ENCODE measurements at places on chromosomes 5 and 9.

DNA sequence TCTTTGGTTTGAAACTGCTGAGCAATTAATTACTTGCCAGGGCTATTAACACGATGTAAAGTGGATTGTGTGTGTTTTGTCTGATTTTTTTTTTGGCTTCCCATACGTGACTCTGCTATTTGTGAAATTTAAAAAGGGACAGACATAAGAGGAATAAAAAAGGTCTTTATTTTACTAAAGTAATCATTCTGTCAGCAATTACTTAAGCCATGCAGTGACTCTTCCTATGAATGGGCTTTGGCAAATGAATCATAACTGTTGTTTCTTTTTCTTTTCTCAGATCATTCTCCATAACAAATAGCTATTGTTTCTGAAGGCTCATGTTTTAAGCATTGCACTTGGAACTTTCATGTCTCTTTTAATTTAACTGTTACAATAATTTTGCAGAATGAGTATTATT, 461.3 kb upstream of the RORB start:
- no peak for DNase-seq

GRCh38 chr5:2371419-2371710, 380.1 kb downstream of the IRX2 start:
- DNase-seq, result no peak

- no peak for DNase-seq
These were observed 790.8 kb downstream of the BRINP1 start for GRCh38 chr9:118578467-118578866.

- no peak for DNase-seq
These were observed 5.9 kb upstream of the RGMB start for GRCh38 chr5:98767581-98767980.

- no peak for DNase-seq
These were observed 70.3 kb downstream of the UGCG start for GRCh38 chr9:111966861-111967291.

- DNase-seq, result no peak
These were observed 72.5 kb upstream of the PTGER4 start for GRCh38 chr5:40607202-40607601.
